ENCODE measurements at places on chromosomes 5 and 9. TPM values are rescaled to one million over a fixed set of nuclear protein-coding genes. Genes with fewer than 3 reads are reported as not detected.

Gene PROP1
- not detected for total RNA-seq

Gene SPINK13
- not detected for total RNA-seq

Gene C9orf153
- total RNA-seq: 0.38 TPM

Gene BICD2
- 48.0 TPM for total RNA-seq

Gene ALG2
- 62.9 TPM for total RNA-seq

Gene PDGFRB
- 366 TPM for total RNA-seq

Gene CCL27
- not detected for total RNA-seq

Gene ZNF483
- 2.8 TPM for total RNA-seq
